ENCODE measurements at places on chromosomes 16 and 17.

- DNase-seq, result no peak
Observed at GRCh38 chr16:84054916-84055315, 12.3 kb upstream of the SLC38A8 start.

GRCh38 chr17:2736956-2737355, 12.5 kb downstream of the CCDC92B start:
- no peak for DNase-seq

GRCh38 chr17:75219815-75220214, 14.3 kb downstream of the NUP85 start:
- DNase-seq, result no peak

DNA sequence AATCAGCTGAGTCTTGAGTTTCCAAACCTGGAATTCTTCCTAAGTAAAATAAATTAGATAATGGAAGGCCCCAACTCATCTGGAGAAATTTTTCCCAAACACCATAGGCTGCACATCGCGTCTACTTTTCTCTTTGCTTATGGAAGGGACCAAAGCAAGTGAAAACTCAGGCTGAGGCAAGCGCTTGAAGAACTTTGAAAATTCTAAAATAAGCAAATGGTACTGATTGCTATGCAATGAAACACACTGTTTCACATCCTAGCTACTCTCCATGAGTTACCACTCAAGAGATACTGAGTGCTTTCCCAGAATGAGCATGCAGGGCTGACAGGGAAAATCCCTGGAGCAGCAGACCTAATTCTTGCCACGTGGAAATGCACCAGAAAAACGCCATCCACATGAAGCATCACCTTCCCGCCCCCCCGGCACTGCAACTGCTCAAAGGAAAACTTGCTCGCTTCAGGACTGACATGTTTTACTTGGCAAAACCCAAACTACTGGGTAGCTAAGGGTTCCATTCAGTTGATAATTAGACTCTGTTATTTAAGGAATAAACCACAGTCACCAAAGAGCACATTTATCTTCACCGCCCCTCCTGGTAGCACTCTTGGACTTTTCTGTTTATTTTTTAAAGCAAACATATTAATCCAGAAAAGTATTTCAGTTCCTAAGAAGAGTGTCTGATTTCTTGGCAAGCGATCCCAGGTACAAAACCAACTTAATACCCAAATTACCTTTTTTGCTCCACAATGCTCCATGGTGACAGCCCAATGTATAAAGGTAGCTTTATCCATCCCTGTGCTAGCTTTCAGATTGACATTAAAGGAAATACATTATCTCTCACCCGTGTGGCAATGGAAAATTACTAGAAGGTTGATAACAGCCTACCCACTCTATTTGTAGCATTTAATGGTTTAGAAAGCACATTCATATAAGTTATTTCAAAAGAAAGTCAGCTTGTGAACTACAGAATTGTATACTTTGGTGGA, 62.5 kb downstream of the WDR59 start:
- no peak for DNase-seq

GRCh38 chr17:79677646-79678045, 53.1 kb upstream of the ENPP7 start:
- DNase-seq, result no peak

DNA sequence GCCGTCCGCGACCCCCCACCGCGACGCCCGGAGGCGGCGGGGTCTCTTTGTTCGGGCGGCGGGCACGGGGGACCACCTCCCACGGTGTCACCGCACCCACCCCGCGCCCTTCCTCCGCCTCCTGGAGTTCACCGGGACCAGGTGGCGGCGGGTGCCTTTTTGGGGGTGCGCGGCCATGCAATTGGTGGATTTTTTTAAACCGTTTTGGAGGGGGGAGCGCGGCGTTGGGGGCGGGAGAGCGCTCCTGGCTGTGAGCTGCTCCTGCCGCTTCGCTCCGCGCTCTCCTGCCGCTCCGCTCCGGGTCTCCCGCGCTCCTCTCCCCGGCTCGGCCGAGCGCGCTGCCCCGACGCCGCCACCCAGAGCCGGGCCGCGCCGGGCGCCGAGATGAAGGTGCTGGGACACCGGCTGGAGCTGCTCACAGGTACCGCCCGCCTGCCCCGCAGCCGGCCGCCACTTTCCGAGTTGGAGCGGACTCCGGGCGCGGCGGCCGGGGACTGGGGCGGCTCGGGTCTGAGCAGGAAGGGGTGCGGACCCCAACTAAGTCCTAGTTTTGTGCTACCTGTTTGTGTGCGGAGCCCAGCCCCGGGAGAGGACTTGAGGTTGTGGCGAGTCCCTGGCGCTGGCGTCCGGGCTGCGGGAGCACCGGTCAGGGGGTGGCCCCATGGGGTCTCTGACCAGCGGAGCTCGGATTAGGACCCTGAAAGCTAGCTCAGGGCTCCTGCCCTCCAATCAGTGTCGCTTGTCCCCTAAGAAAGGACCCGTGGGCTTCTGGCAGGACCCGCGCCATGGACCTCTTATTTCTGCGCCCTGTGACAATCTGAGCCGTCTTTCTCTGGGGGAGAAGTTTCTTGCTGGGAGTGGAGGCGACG, 35.7 kb upstream of the NDRG4 start:
- DNase-seq, result no peak

GRCh38 chr16:83935005-83935857, 17.8 kb upstream of the OSGIN1 start:
- DNase-seq, result no peak

DNA sequence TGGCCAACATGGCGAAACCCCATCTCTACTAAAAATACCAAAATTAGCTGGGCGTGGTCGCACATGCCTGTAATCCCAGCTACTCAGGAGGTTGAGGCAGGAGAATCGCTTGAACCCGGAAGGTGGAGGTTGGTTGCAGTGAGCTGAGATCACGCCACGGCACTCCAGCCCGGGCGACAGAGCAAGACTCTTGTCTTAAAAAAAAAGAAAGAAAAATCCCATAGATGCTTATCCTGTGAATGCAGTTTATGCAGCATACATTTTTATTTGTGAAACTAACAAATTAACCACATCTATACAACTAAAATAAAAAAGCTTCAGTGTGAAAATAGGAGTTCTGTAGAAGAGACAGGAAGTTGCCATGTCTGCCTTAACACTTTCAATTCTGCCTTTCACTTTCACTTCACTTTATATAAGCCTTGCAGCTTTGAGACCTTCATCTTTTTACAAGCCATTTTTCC, 7.1 kb downstream of the IGSF6 start:
- no peak for DNase-seq

GRCh38 chr17:2083613-2084035, 28.7 kb downstream of the HIC1 start:
- no peak for DNase-seq

DNA sequence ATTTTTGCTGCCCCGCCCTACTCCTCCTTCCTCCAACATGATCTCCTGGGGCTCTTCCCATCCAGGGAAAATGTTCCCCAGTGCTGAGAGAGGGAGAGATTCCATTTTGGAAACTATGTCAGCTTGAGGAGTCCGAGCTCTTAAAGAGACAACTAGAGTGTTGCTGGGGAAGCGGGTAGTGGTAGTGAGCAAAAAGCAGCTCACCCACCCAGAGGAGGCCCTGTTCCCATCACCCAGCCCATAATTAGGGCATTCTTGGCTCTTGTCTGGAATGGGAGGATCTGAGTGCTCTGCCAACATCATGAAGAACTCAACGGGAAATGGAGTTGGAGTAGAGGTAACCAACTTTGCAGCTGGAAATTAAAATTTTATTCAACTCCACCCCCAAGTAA, 9.1 kb upstream of the MSL1 start:
- no peak for DNase-seq

- DNase-seq, result no peak
Observed at GRCh38 chr17:51189628-51190027, 23.4 kb downstream of the NME2 start.
